GM23338 (cell line): ENCODE measurements at places on chromosomes 7 and 10.
A peak's percentile ranks its signal among the peaks of the same experiment; 100 is the strongest.

GRCh38 chr7:93055543-93056107, 62.2 kb downstream of the SAMD9 start:
- H3K4me1 ChIP-seq, result no peaks in the 10 kb centered on the region
- no peak overlapping the region for H3K4me3 ChIP-seq

GRCh38 chr7:1638215-1638661, 31.8 kb upstream of the ELFN1 start:
- H3K27me3 ChIP-seq, result no peaks in the 10 kb centered on the region
- no peaks in the 10 kb centered on the region for H3K4me1 ChIP-seq
- no peak overlapping the region for H3K27ac ChIP-seq
- no peak overlapping the region for H3K4me3 ChIP-seq
- DNase-seq, result peak; percentile 49

GRCh38 chr10:15223174-15223573, 54.7 kb upstream of the NMT2 start:
- H3K4me3 ChIP-seq, result no peak overlapping the region
- H3K4me1 ChIP-seq, result no peaks in the 10 kb centered on the region
- H3K36me3 ChIP-seq, result no peaks in the 10 kb centered on the region
- H3K27ac ChIP-seq, result no peak overlapping the region
- no peaks in the 10 kb centered on the region for H3K27me3 ChIP-seq

- DNase-seq, result no peak
- no peak overlapping the region for H3K27ac ChIP-seq
- H3K27me3 ChIP-seq, result no peaks in the 10 kb centered on the region
- no peak overlapping the region for H3K4me3 ChIP-seq
Measured at GRCh38 chr7:20141666-20142065, 75.5 kb downstream of the MACC1 start.

DNA sequence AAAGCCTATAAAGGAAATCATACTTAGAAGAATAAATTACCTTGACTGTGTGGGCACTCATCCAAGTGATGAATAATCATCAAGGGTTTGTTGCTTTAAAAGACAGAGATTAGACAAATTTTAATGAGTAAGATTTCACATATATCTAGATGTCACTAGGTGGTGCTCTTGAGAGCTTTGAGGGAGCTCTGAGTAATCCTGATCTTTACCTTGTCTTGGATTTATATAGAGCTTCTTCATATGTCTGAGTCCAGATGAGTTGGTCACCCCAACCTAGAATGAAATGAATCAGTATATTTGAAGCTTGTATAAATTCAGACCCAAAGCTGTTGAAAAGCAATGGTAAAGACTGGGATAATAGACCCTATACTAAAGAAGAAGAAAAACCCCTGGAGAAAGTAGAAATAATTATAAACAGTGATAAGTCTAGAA, 3.7 kb downstream of the AGR2 start:
- peak; percentile 63 for DNase-seq
- H3K4me3 ChIP-seq, result no peak overlapping the region
- H3K27me3 ChIP-seq, result no peaks in the 10 kb centered on the region
- no peaks in the 10 kb centered on the region for H3K36me3 ChIP-seq
- H3K4me1 ChIP-seq, result peaks cover 6% of the 10 kb centered on the region; the same call in 1 of the 2 replicates

DNA sequence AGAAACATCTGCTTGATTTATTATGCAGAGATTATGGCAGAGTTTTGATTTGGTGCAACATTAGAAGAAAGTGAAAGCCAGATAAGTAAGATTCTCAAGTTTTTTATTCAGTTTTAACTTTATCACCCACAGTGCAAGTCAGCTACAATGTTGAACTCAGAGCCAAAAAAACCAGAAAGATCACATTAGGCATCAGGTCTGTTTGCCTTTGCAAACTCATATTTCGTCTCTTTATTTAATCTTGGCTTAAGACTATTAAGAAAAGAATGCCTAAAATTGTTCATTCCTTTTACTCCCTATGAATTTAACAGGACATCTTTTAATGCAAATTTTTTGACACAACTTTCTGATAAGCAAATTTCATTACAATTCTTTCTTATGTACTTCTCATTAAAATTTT, 76.0 kb upstream of the TMEM26 start:
- H3K4me1 ChIP-seq, result no peaks in the 10 kb centered on the region
- H3K4me3 ChIP-seq, result no peak overlapping the region
- H3K27ac ChIP-seq, result no peak overlapping the region
- no peaks in the 10 kb centered on the region for H3K27me3 ChIP-seq
- no peak for DNase-seq

DNA sequence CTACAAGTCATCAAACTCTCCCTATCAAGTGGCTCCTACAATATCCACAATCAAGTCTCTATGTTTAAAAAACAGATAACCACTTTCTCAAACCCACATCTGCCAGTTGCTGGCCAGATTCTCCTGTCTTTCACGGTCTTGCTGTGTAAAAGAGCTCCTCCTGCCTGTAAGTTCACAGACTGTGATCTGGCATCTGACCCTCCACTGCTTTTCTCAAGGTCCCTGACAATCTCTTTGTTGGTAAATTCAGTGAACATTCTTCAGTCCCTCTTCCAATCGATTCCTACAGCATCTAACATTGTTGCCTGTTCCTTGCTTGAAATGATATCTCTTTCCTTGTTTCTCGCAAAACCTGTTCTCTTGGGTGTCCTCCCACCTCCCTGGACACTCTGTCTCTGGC, 18.5 kb upstream of the LMOD2 start:
- no peaks in the 10 kb centered on the region for H3K36me3 ChIP-seq
- peak; percentile 47 for DNase-seq
- no peaks in the 10 kb centered on the region for H3K4me1 ChIP-seq
- no peaks in the 10 kb centered on the region for H3K27me3 ChIP-seq

GRCh38 chr7:75884476-75884875, 5.6 kb downstream of the RHBDD2 start:
- no peak overlapping the region for H3K27ac ChIP-seq
- H3K36me3 ChIP-seq, result peaks cover 28% of the 10 kb centered on the region
- no peaks in the 10 kb centered on the region for H3K27me3 ChIP-seq
- no peak for DNase-seq

- no peaks in the 10 kb centered on the region for H3K27me3 ChIP-seq
- H3K27ac ChIP-seq, result no peak overlapping the region
- no peaks in the 10 kb centered on the region for H3K36me3 ChIP-seq
- no peaks in the 10 kb centered on the region for H3K4me1 ChIP-seq
Measured at GRCh38 chr7:15998617-15999016, 312.1 kb upstream of the MEOX2 start.

DNA sequence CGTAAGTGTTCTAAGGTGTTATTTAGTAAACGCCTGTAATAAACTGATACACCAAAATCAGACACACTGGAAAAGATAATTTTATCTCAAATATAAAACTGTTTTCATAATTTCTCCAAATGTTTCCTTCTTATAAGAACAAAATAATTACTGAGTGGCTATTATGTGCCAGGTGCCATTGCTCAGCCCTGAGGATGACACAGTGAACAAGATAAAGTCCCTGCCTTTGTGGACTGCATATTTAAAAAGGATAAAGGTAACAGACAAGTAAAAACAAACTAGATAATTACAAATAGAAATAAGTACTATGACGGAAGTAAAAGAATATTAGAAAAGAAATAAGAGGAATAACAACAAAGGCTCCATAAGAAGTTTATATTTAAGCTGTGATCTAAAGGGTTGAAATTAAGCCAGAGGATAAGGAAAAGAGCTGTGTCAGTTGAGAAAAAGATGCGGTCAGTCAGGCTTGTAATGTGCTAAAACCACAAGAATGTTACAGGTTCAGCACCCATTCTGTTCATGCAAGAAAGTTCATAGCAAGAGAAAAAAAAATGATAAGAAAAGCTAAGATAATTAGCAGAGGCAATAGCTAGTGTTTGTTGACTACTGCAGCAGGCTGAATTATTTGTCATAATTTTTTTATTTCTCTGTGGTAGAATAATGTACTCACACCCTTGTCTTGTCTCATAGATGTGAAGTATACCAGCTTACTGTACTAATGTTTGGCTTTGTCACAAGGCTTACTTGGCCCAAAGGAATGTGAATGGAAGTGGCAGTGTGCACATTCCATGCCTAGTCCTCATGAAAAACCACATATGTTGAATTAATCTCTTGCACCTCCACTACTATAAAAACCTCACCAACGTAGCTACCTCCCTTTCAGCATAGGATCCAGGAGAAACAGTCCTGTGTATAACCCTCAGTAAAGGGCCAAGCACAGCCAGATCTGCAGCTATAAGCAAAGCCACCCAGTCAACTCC, 75.1 kb downstream of the CRPPA start:
- DNase-seq, result peak; percentile 3
- H3K4me3 ChIP-seq, result no peak overlapping the region
- H3K36me3 ChIP-seq, result no peaks in the 10 kb centered on the region
- H3K27ac ChIP-seq, result no peak overlapping the region
- H3K4me1 ChIP-seq, result no peaks in the 10 kb centered on the region

DNA sequence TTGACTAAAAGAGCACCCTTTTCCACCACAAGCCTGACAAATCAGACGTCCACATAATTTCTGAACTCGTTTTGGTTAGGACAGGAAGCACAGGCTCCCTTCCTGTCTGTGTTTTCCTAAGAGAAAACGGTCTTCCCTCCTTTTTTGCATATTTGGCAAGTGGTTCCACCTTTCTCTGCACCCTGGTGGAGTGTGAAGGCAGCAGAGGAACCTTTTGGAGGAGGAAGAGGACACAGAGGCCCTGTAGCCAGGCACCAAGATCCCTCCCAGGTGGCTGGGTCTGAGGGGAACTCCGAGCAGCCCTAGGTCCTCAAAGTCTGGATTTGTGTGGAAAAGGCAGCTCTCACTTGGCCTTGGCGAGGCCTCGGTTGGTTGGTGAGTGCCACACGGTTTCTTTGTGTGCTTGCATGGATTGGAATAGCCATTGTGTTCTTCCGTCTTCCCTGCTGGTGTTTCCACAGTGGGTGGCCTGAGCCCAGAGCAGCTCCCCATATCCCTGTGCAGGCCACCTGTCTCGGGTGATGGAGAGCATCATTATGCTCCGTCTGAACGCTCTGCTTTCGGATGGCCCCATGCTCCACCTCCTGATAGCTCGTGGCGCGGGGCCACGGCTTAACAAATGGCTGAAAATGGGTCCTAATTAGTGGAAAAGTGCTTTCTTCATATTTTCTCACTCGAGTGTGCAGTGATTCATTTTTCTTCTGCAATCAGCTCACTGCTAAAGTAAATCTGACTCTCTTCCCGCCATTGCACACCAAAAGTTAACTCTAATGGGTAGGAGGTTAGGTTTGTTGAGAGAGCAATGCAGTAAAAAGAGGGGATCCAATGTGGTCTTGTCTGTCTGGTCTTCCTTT, 4.2 kb downstream of the IKZF1 start:
- no peak overlapping the region for H3K4me3 ChIP-seq
- H3K4me1 ChIP-seq, result peaks cover 33% of the 10 kb centered on the region

DNA sequence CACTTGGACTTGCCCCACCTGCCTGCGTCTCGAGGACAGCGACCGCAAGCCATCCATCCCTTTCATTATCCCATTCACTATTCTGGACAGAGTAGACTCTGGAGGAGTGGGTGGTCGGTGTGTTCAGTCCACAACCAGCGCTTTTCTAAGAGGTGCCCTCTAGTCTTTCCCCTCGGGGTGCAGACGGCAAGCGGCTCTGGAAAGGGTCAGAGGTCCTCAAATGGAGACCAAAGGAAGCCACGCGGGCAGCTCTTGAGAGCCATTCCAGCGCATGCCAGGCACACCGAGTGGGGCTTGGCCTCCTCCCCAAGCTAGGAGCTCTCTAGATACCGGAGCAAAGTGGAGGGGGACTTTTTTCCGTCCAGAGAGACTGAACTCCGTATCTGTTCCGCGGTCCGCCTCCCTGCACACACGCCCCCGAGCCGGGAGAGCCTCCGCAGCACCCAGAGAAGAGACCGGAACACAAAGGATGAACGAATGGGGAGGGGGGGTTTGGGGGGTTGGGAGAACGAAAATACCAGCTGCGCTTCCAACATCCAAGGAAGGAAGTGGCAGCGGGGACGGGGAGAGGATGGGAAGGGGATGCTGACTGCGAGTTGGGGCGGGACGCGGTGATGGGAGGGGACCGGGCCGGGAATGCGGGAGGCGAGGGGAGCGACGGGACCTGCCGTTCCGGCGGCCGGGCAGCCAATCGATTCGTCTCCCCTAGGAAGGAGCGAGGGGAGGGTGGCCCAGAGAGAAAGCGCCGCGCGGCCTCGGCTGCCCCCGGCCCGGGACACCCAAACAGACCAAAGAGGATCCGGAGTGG, 515 bp downstream of the GSDME start:
- H3K36me3 ChIP-seq, result no peaks in the 10 kb centered on the region
- no peak overlapping the region for H3K27ac ChIP-seq
- H3K4me1 ChIP-seq, result peaks cover 24% of the 10 kb centered on the region
- peaks cover 48% of the 10 kb centered on the region for H3K27me3 ChIP-seq
- H3K4me3 ChIP-seq, result peak overlapping the region; percentile 72

- H3K4me3 ChIP-seq, result no peak overlapping the region
- H3K36me3 ChIP-seq, result no peaks in the 10 kb centered on the region
- no peak overlapping the region for H3K27ac ChIP-seq
- H3K27me3 ChIP-seq, result no peaks in the 10 kb centered on the region
- H3K4me1 ChIP-seq, result no peaks in the 10 kb centered on the region
Measured at GRCh38 chr10:122931088-122931906, 20.9 kb downstream of the FAM24A start.

DNA sequence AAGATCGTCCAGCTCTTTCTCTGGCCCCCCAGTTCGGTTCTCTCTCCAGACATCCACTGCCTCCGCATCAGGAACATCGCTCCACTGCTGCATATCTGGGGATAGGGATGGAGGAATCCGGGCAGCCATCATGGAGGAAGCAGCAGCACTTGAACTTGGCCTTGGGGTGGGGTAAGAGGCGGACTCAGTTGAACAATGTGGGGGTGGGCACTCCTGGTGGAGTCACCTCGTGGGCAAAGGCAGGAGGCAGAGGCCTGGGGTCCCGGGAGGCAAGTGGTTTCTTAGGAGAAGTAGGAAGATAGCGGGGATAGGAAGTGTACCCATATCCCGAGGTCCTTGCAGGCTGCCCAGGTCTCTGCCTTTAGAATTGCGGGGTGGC, 98.3 kb downstream of the CHST15 start:
- H3K27me3 ChIP-seq, result peaks cover 42% of the 10 kb centered on the region
- H3K4me3 ChIP-seq, result peak overlapping the region; percentile 59
- peaks cover 8% of the 10 kb centered on the region for H3K4me1 ChIP-seq
- DNase-seq, result no peak
- H3K36me3 ChIP-seq, result no peaks in the 10 kb centered on the region
